ENCODE measurements at places on chromosomes 11 and 22.

DNA sequence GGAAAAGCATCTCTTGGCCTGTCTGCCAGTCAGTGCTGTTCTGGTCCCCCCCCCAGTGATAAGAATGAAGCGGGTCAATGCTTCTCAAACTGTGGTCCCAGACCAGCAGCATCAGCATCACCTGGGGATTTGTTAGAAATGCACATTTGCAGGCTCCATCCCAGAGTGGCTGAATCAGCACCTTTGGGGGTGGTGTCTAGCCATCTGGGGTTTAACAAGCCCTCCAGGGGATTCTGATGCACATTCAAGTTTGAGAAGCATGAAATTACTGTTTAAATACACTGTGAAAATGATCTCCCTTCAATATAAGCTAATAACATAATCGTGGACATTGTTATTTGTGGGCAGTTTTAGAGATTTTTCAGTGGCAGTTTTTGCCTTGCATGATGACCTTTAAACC is 133.5 kb downstream of the MYO18B start:
- DNase-seq, result no peak

- no peak for DNase-seq
These were observed 16.7 kb downstream of the ATG2A start for GRCh38 chr11:64900263-64900678.

DNA sequence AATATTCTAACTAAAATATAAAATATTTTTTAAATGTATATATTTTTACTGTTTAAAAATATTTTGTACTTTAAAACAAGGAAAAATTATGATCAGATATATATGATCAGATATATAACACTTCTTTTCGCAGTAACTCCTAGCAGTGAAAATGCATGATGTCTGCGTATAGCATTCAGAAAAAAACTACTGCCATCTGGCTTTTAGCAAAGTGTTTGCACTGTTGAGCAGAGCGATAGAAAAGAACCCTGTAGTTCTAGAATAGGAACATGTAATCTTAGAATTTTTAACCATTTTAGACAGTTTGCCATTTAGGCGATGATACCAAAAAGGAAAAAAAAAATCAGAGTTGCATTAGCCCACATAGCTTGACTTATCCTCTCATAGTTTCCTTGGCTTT is 370.4 kb upstream of the ANO3 start:
- DNase-seq, result no peak

DNA sequence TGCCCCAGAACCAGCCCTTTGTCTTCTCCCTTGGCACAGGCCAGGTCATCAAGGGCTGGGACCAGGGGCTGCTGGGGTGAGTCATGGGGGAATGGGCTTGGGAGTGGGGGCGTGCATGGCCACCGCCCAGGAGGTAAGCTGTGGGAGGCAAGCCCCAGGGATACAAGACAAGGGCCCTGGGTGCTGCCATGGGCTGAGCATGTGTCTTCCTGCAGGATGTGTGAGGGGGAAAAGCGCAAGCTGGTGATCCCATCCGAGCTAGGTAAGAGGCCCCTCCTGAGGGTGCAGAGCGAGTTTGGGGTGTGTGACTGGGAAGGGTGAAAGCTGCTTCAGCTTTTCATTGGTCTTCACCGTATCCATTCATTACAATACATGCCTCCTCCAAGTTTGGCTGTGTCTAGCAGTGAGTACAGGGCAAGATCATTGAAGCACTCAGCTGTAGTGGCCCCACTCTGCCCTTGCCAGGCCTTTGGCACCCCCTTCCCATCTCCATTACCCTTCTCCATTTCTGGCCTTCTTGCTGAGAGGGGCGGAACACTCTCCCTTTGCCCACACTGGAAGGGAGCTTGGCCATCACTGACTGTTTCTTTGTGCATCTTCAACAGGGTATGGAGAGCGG is 2.5 kb downstream of the FKBP2 start:
- no peak for DNase-seq

DNA sequence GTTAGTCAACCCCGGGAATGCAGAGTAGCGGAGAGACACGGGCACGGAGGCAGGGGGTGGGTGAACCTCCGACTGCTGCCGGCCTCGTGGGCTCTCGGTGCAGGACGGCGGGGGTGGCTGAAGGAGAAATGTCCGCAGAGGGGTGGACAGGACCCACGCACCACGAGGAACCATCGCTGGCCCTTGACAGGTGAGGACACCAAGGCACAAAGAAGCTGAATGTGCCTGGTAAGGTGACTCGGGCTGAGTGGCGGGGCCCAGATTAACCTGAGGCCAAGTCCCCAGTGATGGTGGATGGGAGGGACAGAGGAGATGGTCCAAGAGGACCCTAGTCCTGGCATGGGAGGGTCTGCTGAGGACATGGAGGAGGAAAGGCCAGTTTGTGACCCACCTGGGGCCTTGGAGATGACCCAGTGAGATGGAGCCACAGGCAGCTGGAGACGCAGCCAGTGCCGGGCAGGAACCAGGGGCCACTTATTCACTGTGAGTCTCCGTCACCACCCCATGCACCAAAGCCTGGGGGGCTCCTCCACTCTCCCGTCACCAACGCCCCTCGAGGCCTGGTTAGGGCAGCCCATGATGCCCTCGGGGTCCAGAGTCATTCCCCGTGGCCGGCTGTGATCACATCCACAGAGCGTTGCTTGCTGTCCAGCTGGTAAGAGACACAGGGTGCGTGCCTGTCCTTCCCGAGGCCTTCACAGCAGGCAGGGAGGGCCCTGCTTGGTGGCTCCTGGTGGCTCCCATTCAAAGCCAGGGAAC is 64.2 kb downstream of the CELSR1 start:
- no peak for DNase-seq

DNA sequence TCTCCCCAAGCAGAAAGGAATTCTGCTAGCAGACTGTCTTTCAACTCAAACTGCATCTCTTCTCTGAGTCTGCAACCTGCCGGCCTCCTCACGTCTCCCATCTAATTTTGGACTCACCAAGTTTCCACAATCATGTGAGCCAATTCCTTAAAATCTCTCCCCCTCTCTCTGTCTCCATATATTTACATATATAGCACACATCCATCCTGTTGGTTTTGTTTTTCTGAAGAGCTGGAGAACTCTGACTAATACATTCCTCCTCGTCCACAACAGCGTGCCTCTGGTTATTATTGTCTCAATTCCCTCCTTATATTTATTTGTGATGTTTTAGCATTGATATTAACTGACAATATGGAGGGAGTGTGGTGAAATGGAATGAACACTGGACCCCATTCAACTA is 29.6 kb upstream of the FJX1 start:
- DNase-seq, result no peak

DNA sequence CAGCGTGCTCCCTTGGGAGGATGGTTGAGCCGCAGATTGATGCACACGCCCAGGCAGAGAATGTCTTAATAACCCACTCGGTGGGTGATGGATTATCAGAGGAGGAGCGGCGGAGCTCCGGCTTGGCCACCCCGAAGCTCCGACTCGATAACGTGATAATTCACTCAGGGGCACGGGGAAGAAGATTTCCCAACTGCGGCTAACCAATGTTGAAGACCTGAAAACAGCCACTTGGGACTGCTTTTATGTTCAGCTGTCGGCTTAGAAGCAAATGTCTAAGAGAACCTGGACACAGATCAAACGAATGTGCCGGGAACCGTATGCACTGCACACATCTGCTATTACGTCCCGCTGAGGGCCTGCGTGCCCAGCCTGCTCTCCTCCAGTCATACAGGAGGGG is 206.8 kb upstream of the CADM1 start:
- DNase-seq, result no peak

GRCh38 chr11:12137005-12137690 is 26.8 kb downstream of the MICAL2 start:
- DNase-seq, result no peak

All from stromal cell of bone marrow (primary cell).